ENCODE measurements at places on chromosomes 6 and 20.

- DNase-seq: no peak
Measured at GRCh38 chr20:51854921-51855320, 52.6 kb upstream of the SALL4 start.

GRCh38 chr6:155519176-155519738, 63.6 kb upstream of the NOX3 start:
- no peak for DNase-seq

DNA sequence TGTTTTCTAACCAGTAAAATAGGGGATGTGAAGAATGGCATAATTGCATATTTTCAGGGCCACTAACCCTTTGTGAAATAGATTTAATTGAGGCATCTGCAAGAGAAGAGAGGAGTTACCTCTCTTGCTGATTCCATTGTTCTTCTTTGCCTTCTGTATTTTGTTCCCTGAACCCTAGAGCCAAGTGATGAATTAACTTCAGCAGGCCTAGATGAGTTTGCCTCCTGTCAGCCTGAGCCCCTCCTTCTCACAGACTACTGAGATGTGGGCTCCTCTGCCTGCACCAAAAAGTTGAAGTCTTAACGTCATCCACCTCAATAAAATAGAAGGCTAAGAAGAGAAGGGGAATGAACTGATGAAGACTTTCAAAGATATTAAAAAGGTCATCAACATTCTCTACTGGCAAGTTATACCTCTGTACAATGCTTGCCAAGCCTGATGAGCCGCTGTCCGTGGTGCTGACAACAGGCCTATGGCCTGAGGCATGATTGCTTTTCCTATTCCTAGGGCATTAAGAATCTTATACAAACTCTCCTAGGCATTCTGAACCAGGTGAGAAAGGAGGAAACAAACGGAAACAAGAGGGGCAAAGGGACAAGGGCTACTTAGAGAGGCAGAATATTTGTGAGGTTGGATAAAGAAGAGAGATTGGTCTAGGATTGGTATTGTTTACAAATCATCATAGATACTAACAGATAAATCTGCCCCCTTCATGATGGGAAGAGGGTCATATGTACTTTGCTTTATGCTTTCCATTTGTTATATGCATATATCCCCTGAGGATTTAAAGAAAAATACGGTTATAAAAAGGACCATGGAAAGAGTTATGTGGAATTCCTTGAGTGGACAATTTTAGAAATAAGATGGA, 46.8 kb downstream of the CD24 start:
- no peak for DNase-seq

DNA sequence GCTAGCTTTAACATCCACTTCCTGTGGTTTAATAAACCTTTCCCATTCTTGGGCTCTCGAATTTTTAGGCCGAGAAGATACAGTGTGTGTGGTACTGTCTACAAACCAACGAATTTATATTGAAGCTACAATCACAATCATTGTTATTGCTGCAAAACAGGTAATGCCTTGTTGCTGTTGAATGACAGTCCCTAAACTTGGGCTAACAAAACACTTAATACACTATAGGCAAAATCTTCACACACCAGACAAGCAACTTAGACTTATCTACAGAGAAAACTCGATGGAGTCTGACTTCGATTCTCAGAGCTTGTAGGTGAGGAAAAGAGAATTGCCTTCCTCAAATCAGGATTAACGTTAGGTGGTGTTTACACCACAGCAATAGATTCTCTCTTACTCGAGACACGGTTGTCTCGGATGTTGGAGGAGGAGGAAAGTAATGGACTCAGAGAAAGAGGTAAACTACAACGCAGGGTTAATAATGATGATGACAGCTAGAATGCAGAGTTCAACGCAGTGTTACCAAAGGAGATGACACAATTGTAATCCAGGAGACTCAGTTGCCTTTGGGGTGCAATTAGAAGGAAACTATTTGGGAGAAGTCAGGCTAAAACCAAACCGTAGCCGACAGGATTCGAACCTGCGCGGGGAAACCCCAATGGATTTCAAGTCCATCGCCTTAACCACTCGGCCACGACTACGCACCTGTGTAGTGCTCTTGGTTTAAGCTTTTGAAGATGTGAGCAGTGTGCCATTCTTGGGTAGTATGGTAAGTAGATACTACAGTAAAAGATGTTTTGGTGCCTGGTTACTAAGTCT, 32.5 kb upstream of the ZNF184 start:
- DNase-seq: no peak

DNA sequence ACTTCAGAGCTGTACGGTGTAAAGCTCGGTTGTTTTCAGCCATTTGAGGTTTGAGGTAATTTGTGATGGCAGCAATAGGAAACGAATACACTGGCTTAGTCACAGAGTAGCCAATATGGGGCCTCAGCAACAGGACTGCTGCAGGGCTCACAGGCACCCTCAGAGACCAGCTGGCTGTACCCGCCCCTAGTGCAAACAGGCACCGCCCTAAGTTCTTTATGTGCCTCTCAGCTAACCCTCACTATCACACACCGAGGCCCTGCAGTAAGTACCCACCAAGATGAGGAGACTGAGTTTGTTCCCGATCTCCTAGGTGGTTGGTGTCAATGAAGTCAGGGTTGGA, 11.2 kb upstream of the SERPINB9 start:
- no peak for DNase-seq

- no peak for DNase-seq
Measured at GRCh38 chr6:79070206-79070825, 7.7 kb downstream of the PHIP start.

DNA sequence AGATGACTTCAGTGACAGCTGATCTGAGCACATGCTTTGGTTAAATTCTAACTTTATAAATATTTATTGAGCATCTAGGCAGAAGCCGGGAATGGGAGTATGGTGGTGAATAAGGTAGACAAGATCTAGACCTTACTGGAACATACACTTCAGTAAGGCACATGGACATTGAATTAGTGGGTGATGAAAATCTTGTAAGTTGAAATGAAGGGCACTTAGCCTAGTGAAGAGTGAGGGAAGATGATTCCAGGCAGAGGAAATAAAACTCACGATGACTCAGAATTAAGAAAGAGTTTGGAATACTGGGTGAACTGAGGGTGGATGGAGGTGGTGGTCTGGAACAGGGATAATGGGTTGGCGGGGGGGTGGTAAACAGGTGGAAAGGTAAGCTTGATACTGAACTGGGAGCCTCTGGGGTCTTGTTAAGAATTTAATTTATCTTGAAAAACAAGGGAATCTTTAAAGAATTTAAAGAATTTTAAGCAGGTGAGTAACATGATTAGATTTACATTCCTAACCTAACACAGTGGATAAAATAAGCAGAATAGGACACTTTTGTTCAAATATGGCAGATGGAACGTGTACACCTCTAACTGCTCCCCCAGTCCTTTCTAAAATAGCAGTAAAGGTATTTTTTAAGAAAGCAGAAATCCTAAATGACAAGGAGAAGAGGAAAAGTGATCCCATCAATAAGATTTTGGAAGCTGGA, 75.2 kb upstream of the ARHGAP18 start:
- DNase-seq: no peak

DNA sequence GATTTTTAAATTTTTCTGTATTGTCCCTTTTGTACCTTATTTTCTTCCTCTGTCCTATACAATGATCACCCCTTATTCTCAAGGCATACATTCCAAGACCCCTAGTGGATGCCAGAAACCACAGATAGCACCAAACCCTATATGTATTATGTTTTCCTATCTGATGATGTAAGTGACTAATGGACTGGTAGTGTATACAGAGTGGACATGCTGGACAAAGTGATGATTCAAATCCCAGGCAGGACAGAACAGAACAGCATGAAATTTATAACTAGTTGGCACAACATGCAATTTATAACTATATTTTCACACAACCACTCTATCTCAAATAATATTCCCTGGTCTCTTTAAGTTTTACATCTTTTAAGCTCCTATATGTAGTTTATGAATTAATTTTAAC, 205.6 kb upstream of the FLRT3 start:
- DNase-seq: no peak

DNA sequence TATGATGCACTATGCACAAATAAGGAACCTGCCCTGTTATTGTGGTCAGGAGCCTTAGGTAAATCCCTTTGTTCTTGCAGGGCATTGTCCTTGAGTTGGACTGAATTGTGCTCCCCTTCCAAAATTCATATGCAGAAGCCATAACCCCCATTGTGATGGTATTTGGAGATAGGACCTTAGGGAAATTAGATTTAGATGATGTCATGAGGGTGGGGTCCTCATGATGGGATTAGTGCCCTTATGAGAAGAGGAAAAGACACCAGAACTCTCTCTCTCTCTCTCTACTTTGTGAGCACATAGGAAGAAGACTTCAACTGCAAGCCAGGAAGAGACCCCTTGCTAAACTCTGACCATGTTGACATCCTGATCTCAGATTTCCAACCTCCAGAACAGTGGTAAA, 268.0 kb downstream of the LRFN2 start:
- DNase-seq: no peak

Data from stimulated activated CD4-positive, alpha-beta T cell treated with anti-CD3 and anti-CD28 coated beads, Interleukin-1b, Interleukin-23, amount 100 ng/mL, for 1 hour (primary cell).